ENCODE measurements at places on chromosomes 6 and 20.

DNA sequence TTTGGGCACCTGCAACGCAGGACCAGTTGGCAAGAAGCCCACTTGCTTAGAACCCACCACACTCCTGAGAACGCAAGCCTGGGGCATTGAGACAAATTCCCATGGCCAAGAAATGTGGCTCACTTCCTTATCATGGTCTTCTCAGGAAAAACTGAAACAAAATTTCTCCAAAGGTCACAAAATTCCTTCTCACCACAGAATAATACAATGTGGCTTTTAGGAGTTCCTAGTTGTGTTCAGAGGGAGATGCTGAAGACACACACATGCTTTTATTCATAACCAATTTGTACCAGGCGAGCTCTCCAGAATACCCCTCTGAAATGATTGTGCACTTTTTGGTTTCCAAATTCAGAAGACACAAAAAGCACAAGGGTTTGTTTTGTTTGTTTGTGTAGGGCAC is 31.6 kb downstream of the ADTRP start:
- DNase-seq = no peak

DNA sequence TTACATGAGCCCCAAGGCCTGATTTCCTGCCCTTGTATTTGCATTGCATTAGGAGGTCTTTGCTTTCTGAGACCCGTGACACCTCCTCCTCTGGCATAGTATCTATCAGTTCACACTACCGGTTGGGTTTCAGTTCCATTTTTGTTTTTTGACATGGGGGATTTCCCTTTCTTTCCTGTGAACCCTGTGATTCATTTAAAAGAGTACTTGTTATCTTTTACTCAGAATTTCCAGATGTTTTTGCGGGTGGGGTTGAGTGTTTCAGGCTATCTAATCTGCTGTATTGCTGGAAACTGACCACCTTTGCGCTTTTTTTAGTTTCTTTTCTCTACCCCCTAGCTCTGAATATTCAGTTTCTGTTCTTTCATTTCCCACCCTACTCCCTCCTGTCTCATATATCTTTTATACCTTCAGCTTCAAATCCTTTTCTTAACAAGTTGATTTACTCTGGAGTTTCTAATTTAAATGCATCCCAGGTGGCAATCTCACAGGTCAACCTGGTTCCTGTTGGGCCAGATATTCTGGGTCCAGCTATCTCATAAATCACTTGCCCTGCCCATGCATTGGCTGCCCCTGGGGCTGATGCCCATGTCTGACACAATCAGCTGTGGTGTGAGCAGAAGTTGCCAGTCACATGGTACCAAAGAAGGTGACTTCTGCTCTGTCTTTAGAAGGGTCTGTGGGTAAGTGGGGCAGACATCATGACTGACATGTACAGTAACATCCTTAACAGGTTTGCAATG is 14.3 kb upstream of the NCOA3 start:
- peak; percentile 58 for DNase-seq

DNA sequence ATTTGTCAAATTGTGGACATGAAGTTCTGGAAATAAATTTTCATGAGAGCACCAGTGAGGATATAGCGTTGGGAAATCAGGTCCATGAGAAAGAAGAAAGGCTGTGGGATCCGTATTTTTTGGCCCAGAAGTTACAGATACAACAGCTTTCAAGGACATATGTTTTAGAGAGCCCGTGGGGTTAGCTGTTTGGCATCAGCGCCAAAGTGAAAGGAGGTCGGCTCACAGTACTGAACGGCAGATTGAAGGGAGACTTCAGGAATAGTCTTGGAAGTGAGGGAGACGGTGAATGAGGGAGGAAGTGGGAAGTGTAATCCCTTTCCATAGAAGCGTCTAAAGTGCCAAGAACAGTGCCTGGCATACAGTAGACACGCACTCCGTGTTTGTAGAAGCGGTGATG is 31.8 kb downstream of the ZDHHC14 start:
- DNase-seq = no peak

DNA sequence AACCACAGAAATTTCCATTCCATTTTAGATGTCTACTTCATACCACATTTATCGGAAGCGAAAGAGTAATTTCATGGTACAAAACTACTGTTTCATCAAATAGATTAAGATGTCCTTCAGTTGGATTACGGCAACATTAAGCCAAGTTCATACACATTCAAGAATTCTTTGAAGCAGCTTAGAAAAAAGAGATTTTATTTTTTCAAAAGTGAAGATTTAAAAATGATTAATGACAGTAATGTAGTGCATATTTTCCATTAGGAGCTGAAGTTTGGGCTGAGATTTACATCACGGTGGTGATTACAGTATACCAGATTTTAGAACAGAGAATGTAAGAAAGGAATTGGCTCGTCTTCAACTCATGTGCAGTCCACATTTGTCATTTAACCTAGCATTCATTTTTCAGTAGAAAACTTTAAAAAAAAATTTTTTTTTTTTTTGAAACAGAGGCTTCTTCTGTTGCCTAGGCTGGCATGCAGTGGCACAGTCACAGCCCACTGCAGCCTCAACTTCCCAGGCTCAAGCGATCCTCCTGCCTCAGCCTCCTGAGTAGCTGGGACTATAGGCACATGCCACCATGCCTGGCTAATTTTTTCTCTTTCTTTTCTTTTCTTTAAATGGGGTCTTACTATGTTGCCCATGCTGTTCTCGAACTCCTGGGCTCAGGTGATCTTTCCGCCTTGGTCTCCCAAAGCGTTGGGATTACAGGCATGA is 1.9 kb downstream of the SYNJ2 start:
- no peak for DNase-seq

DNA sequence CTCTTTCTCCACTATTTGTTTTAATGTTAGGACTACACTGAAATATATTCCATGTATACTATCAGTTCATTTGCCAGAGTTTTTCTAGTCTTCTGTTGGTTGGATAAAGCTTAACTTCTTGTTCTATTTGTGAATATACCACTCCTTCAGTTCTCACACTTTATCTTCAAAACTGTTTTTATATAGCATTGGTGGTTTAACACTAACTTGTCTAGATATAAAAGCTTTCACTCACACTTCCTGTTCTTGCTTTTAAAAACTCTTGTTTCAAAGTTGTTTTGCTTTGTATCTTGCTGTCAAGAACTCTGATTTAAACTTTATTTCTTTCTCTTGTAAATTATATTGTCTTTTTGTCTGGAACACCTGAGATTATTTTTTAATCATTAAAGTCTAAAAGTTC is 226.8 kb upstream of the TENT5A start:
- DNase-seq = no peak

DNA sequence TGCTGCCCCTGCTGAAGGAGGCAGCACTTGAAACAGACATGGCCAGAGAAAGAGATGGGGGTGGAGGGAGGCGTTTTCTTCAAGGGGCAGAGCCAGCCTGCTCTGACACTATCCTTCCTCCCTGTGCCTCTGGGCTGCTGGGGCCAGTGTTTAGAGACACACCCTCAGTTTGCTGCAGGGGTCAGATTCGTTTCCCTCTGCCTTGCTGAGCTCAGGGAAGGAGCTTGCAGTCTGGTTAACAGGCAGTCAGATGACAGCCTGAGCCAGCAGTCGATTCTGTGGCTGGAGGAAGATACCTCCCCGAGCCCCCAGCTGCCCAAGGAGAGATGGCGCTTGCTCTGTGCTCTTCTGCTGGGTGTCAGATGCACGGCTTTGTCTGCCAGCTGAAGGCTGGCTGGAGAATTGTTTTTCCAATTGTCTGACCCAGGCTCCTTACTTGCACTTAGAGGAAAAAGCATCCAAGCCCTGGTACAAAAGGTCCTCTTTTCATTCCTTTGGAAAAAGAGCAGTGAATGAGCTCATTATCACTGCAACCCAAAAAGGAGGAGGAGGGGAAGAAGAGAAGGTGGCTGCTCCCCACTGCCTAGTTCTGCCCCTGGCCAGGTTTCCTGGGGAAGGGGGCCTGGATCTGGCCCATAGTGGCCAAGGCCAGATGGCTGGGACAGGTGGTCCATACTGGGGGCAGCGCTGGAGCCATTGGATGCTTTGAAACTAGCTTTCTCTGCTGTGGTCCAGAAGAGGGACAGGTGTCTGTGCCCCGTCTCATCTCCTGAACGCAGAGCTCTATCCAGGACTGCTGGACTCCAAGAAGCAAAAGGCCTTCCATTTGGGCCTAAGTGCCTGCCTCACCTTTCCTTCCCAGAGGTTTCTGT is 88.2 kb downstream of the TCP11 start:
- DNase-seq = no peak

DNA sequence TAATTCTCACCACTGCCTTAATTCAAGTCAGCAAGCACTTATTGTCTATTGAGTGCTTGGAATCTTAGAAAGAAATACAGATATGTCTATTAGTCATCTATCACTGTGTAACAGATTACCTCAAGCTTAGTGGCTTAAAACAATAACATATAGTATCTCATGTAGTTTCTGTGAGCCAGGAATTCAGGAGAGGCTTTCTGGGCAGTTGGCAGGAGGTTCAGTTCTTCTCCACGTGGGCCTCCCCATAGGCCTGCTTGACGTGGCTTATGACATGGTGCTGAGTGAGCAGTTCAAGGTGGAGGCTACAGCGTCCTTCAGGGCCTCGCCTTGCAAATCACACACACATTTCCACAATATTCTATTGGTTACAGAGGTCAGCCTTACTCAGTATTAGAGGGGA is 69.7 kb downstream of the DTD1 start:
- no peak for DNase-seq

DNA sequence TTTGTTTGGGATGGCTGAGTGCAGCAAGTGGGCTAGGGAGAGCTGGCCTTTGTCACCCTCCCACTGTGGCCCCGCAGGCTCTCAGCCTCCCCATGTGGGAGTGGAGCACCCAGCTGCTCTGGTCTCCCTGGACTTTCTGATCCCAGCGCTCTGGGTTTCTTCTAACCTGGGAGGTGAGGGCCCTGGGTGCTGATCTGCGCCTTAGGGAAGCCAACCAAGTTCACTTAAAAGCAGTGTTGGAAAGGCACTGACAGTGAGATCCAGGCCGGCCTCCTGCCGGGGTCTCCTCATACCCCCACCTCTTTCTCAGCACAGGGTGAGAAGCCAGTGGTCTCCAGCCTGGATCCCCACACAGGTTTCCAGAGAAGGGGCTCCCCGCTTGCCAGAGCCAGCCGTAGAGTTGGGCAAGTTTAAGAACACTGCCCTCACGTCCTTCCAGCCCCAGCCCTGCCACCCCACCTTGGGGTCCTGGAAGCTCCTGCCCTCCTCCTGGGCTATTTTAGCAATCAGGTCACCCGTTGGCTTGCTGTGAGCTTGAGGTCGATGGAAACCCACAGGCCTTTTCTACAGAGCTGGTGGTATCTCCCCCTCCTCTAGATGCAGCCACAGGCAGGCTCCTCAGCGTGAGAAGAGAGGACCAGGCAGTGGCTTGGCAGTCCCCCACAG is 9.6 kb downstream of the C20orf203 start:
- no peak for DNase-seq

DNA sequence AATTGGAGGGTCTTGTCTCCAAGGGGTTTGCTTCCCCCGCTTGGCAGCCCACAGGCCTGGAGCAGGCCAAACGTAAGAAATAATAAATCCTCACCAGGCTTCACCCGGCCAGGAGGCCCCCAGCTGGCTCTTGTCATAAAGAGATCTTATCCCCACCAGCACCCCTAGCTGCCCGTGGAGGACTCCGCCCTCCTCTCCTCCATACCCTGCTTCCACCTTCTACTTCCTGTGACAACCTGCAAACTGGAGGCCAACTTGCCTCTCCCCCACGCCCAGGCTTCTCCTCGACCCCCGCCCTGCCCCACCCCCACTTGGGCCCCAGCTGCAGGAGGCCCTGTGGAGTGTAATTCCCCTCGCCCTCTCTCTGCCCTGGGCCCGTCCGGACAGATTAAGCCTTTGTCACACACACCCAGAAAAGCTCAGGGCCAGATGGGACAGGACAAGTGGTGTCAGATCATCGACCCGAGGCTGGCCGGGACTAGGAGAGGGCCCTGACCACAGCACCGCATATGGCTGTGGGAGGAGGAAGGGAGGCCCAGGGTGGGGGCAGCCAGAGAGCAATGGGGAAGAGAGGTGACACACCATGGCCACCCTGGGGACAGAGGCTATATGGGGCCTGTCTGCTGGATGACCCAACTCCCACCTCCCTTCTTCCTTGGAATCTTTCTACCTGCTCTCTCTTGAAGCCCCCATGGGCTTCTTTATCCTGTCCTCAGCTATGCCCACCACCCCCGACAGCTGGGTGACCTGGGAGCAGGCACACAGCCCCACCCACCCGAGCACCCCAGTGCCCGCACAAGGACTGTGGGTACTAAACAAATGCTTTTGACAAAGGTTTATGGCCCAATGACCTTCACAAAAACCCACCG is 3.9 kb downstream of the NOL4L start:
- DNase-seq = no peak

DNA sequence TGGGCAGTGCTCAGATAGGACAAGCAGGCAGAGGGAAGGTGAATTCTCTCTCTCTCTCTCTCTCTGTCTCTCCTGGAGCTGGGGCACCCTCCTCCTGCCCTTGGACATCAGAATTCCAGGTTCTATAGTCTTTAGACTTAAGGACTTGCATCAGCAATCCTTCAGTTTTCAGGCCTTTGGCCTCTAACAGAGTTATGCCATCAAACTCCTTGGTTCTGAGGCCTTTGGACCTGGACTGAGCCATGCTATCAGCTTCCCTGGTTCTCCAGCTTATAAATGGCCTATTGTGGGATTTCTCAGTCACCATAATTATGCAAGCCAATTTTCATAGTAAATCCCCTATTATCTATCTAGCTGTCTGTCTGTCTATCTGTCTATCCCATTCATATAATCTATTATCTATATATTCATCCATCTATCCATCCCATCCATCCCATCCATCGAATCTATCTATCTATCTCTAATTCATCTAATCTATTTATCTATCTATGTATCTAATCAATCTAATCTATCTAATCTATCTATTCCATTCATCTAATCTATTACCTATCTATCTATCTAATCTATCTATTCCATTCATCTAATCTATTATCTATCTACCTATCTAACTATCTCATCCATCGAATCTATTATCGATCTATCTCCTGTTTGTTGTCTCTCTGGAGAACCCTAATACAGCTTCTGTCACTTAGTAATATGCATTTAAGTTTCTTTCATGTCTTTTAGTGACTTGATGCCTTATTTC is 48.2 kb upstream of the HIVEP1 start:
- no peak for DNase-seq

DNA sequence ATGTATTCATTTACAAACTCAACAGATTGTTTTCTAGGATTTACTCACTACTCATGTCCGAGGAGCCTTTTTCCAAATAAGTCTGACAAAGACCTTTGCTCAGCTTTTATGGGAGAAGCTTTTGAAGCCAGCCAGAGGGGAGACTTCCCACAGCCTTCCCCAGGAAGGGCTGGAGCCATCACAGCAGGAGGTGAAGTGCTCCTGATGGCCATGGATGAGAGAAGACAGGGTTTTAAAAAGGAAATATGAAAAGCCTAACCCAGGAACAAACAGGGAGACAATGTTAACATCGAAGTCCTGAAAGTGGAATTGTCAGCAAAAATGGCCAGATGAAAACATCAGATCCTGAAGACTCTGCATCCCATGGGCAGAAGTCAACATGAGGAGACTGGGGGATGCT is 11.6 kb upstream of the TAGAP start:
- DNase-seq = no peak

- DNase-seq = no peak
Observed at GRCh38 chr6:143198312-143198711, 137.6 kb downstream of the AIG1 start.

- no peak for DNase-seq
Observed at GRCh38 chr6:146364816-146365594, 178.6 kb upstream of the RAB32 start.

- DNase-seq = no peak
Observed at GRCh38 chr20:2703716-2704475, 11.3 kb downstream of the EBF4 start.

- DNase-seq = no peak
Observed at GRCh38 chr6:117440706-117441525, 15.2 kb upstream of the ROS1 start.

All from stimulated activated CD4-positive, alpha-beta T cell treated with anti-CD3 and anti-CD28 coated beads, Interleukin-2, amount 100 ng/mL, for 4 hours (primary cell).